ENCODE measurements at places on chromosomes 5 and 9. TPM values are rescaled to one million over a fixed set of nuclear protein-coding genes. Genes with fewer than 3 reads are reported as not detected.

GRCh38 chr5:79898611-79899010, 92.5 kb downstream of the MTX3 start:
- H3K27me3 ChIP-seq = no peaks in the 10 kb centered on the region
- no peak overlapping the region for H3K27ac ChIP-seq
- H3K4me1 ChIP-seq = no peaks in the 10 kb centered on the region

- H3K4me3 ChIP-seq = no peak overlapping the region
- no peak for DNase-seq
- H3K27me3 ChIP-seq = no peaks in the 10 kb centered on the region
- peaks cover 6% of the 10 kb centered on the region for H3K36me3 ChIP-seq
Observed at GRCh38 chr9:112121633-112122032, 53.5 kb downstream of the SUSD1 start.

DNA sequence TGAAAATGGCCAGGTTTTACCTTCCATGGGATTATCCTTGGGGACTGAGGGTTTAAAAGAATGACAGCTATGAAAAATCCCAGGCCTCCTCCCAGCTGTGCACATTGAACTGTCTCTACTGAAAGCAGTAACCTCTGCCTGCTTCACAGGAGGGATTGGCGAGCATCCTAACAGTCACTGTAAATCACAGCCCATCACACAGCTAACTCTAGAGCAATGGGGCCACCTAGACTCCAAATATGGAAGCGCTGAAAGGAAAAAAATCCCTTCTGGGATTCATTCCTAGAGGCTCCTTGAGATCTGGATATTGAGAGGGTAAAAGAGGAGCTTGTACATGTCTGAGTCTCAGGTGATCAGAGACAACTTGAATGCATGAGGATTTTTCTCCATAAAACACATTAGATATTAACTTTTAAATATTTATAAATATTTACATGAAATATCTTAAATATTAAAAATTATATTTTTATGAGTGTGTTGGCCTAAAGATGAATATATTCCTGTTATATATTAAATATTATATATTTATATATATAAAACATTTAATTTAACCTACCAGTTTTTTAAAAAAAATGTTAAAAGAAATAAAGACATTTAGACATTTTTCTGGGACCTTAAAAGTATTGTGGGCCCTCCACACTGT, 133.8 kb upstream of the SLC24A2 start:
- peak; percentile 84 for DNase-seq
- peaks cover 8% of the 10 kb centered on the region for H3K27me3 ChIP-seq
- H3K27ac ChIP-seq = no peak overlapping the region
- no peaks in the 10 kb centered on the region for H3K4me1 ChIP-seq

Gene PAPPA
- total RNA-seq = 0.80 TPM

DNA sequence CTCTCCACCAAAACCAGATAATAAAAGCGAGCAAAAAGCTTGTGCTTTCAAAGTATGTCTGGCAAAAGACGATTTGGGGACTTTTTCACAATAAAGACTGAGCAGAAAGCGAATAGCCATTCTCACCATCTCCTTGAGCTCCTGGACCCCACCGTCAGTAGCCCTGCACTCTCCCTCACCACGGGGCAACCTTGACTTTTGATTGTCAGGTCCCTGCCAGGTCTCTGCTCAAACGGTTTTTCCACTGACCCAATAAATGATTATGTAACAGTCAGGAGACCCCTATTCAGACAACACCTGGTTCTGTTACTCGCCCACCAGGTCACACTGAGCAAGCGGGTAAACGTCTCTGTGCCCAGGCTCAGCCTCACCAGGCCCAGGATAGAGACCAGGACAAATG, 131.3 kb downstream of the MVB12B start:
- no peak overlapping the region for H3K4me3 ChIP-seq
- no peaks in the 10 kb centered on the region for H3K36me3 ChIP-seq
- H3K4me1 ChIP-seq = no peaks in the 10 kb centered on the region
- no peaks in the 10 kb centered on the region for H3K27me3 ChIP-seq

GRCh38 chr5:149609640-149610219, 28.4 kb downstream of the ARHGEF37 start:
- H3K4me3 ChIP-seq = no peak overlapping the region
- DNase-seq = no peak
- no peaks in the 10 kb centered on the region for H3K27me3 ChIP-seq
- no peak overlapping the region for H3K27ac ChIP-seq
- no peaks in the 10 kb centered on the region for H3K36me3 ChIP-seq

DNA sequence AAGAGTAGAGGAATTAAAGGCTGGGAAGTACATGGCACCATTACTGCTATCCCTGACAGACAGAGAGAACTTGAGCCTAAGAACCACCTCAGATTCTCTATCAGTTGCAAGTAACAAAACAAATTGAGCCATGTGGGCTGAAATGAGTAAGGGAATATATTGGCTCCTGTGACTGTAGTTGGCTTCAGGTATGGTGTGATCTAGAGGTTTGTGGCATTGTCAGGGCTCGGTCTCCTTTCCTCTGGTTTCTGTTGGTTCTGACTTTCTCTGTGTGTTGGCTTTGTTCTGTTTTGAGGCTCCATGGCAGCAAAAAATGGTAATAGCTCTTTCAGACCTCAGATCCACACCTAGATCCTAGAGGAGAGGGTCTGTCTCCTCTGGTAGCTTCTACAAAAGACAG, 5.7 kb downstream of the GALNT10 start:
- no peak overlapping the region for H3K27ac ChIP-seq
- peaks cover 6% of the 10 kb centered on the region for H3K27me3 ChIP-seq
- no peak overlapping the region for H3K4me3 ChIP-seq
- peaks cover 27% of the 10 kb centered on the region for H3K4me1 ChIP-seq
- no peaks in the 10 kb centered on the region for H3K36me3 ChIP-seq

Gene ANXA1
- 1.2 TPM for total RNA-seq

Gene PCDHA13
- 2.1 TPM for total RNA-seq

DNA sequence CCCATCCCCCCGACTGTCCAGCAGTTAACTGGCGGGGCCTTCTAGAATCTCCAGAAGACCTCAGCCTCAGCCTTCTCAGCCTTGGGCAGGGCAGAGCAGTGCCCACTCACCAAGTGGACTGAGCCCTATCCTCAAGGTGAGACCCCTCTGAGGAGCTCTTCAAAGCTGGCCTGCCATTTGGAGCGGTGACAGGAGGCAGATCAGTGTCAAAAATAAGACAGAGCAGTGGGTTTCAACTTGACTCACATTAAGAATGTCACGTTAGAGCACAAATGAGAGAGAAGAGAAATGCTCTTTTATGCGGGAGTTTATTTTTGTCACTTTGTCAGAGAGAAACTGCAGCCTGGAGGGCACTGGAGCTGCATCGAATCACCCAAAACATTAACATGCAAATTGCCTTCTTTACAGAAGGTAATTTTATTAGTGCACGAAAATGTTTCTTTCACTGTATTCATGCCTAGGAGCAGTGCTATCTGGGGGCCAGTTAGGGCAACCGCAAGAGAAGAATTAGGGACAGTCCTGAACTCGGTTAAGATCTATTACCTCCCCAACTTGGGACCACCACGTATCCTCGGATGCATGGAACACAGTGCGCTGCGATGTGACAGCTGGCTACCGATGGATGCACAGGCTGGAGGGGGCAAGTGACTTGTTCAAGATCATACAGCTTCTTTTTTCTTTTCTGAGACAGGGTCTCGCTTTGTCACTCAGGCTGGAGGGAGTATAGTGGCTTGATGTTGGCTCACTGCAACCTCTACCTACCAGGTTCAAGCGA, 188.5 kb downstream of the DAB2IP start:
- no peak for DNase-seq
- H3K36me3 ChIP-seq = no peaks in the 10 kb centered on the region
- H3K4me3 ChIP-seq = no peak overlapping the region
- H3K27ac ChIP-seq = no peak overlapping the region

Gene PCDHA1
- 0.25 TPM for total RNA-seq

GRCh38 chr5:116013936-116014335, 18.3 kb upstream of the ARL14EPL start:
- H3K4me1 ChIP-seq = no peaks in the 10 kb centered on the region
- no peak overlapping the region for H3K27ac ChIP-seq
- H3K36me3 ChIP-seq = no peaks in the 10 kb centered on the region
- no peak overlapping the region for H3K4me3 ChIP-seq
- no peaks in the 10 kb centered on the region for H3K27me3 ChIP-seq

Gene PCDHGA3
- 3.2 TPM for total RNA-seq

GRCh38 chr9:130288926-130289690, 23.5 kb downstream of the HMCN2 start:
- no peak for DNase-seq
- no peak overlapping the region for H3K4me3 ChIP-seq
- no peak overlapping the region for H3K27ac ChIP-seq
- no peaks in the 10 kb centered on the region for H3K36me3 ChIP-seq

Gene DPYSL3
- 202 TPM for total RNA-seq

DNA sequence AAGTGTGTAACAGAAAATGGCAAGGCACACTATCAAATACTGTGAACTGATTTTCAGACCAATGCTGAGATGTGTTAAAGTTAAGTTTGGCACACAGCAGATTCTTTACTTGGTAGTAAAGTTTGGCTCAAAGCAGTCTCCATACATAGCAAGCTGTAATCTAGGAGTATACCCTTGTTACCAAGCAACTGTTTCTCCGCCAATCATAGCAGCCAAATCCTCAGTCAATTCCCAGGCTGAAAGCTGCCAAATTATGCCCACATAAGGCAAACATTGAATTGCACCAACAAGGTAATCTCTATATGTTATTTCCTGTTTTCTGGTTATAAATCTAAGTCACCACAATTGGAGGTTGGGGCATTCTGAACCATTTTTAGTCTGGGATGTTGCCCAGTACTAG, 345.7 kb downstream of the DEPDC1B start:
- DNase-seq = no peak
- H3K36me3 ChIP-seq = no peaks in the 10 kb centered on the region
- no peak overlapping the region for H3K27ac ChIP-seq
- no peaks in the 10 kb centered on the region for H3K27me3 ChIP-seq

GRCh38 chr5:115330830-115331229, 34.4 kb upstream of the CCDC112 start:
- no peaks in the 10 kb centered on the region for H3K36me3 ChIP-seq
- H3K4me3 ChIP-seq = no peak overlapping the region
- no peak for DNase-seq
- no peak overlapping the region for H3K27ac ChIP-seq
- no peaks in the 10 kb centered on the region for H3K27me3 ChIP-seq
- H3K4me1 ChIP-seq = peaks cover 1% of the 10 kb centered on the region

DNA sequence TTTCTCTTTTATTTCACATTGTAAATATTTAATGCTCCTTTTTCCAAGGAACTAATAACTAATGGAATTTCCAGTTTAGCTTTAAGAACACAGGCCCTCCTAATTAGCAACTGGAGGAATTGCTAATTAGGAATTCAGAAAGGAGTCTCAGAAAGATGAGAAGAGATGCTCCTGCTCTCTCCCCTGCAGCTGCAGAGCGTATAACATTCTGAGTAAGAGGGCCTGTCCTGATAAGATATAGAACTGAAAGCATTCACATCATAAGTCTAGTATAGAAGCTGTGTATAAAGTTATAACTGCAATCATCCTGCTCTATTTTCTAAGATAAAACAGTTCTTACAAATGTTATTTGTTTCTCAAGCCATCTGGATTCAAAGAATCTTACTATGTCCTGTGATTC, 83.2 kb downstream of the DTWD2 start:
- H3K27me3 ChIP-seq = no peaks in the 10 kb centered on the region
- no peak for DNase-seq
- H3K4me1 ChIP-seq = no peaks in the 10 kb centered on the region
- H3K27ac ChIP-seq = no peak overlapping the region
- no peaks in the 10 kb centered on the region for H3K36me3 ChIP-seq
- H3K4me3 ChIP-seq = no peak overlapping the region

DNA sequence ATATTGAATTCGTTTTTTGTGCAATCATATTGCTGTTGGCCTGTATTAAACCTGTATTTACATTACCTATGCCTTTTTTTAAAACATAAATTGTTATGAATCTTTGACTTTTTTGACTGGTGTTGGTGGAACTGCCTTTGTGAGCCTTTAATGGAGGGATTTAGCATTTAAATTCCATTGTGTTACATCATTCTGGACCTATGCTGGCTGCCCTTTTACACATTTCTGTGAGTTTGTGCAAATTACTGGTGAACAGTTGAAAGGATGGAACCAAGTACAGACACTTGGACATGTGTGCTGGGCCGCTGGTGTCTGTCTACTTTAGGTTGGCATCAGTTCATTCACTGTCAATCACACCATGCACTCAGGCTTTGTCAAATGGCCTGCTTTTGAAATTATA, 3.4 kb downstream of the SNX18 start:
- H3K36me3 ChIP-seq = no peaks in the 10 kb centered on the region
- DNase-seq = peak; percentile 58
- no peaks in the 10 kb centered on the region for H3K27me3 ChIP-seq
- H3K4me3 ChIP-seq = peak overlapping the region; percentile 86
- H3K27ac ChIP-seq = peak overlapping the region; percentile 76

GRCh38 chr5:154696891-154697290, 58.3 kb upstream of the LARP1 start:
- H3K36me3 ChIP-seq = no peaks in the 10 kb centered on the region
- H3K4me1 ChIP-seq = peaks cover 33% of the 10 kb centered on the region
- no peaks in the 10 kb centered on the region for H3K27me3 ChIP-seq
- no peak for DNase-seq
- peak overlapping the region; percentile 73 for H3K27ac ChIP-seq

DNA sequence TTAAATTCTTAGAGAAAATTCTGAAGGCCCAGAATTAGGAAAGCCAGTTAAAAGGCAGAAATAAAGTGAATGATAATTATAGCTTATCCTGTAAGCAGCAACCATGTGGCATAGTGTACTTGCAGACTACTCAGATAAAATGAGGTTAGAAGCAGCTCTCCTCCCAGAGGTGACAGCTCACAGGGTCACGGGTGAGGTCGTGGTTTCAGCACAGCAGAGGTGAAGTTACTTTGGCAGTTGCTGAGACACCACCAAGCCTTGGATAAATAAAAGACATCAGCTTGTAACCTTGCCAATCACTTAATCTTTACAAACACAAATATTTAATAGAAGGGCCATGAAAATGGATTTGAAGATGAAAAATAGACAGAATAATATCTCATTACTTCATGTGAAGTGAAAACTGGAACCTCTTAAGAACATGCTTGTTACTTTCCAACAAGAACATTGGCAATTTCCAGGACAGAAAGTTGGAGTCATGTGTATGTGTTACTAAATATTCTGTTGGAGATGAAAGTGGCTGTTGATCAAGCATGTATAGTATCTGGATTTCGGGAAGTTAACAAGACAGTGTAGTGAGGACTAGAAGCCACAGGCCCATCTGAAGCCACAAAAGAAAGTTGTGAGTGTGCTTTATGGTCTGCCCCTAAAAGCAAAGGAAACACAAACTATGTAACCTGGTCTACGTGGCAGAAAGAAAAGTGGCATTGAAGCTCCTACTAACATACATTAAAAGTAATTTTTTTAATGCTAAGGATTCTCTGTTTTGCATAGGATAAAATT, 134.4 kb downstream of the ERCC6L2 start:
- no peaks in the 10 kb centered on the region for H3K27me3 ChIP-seq
- H3K4me3 ChIP-seq = no peak overlapping the region
- peaks cover 4% of the 10 kb centered on the region for H3K36me3 ChIP-seq
- H3K27ac ChIP-seq = peak overlapping the region; percentile 63
- no peak for DNase-seq

Gene GPR107
- total RNA-seq = 19.7 TPM

All from cardiac muscle cell (in vitro differentiated cells and primary cell).